ENCODE measurements at places on chromosomes 7 and 10. TPM values are rescaled to one million over a fixed set of nuclear protein-coding genes. Genes with fewer than 3 reads are reported as not detected.

Gene BMPER
- 5.1 TPM for total RNA-seq

Gene ABCB1
- 0.22 TPM for total RNA-seq

Gene MMRN2
- total RNA-seq = 1.2 TPM

Gene CYP2E1
- not detected for total RNA-seq

All from A549 treated with GW870086 at 1 μM for 4 hours (cell line).